ENCODE measurements at places on chromosomes 1 and 21. TPM values are rescaled to one million over a fixed set of nuclear protein-coding genes. Genes with fewer than 3 reads are reported as not detected.

SLC35F3 gene
- 4.0 TPM for polyA plus RNA-seq

KCNK1 gene
- 2.7 TPM for polyA plus RNA-seq

DNAI4 gene
- 0.90 TPM for polyA plus RNA-seq

ERO1B gene
- polyA plus RNA-seq, result 2.6 TPM

DUSP12 gene
- 26.2 TPM for polyA plus RNA-seq

GPBP1L1 gene
- 31.8 TPM for polyA plus RNA-seq

TTC3 gene
- 47.4 TPM for polyA plus RNA-seq

TMPRSS3 gene
- polyA plus RNA-seq, result 2.0 TPM

A3GALT2 gene
- 0.25 TPM for polyA plus RNA-seq

OR2M3 gene
- polyA plus RNA-seq, result not detected

FAM43B gene
- 0.80 TPM for polyA plus RNA-seq

CELF3 gene
- polyA plus RNA-seq, result 4.6 TPM

GATAD2B gene
- 5.6 TPM for polyA plus RNA-seq

FAM177B gene
- 2.1 TPM for polyA plus RNA-seq

SPATA17 gene
- 0.34 TPM for polyA plus RNA-seq

SMG5 gene
- polyA plus RNA-seq, result 24.1 TPM

PLA2G2D gene
- polyA plus RNA-seq, result not detected

TAF1A gene
- 2.9 TPM for polyA plus RNA-seq

B3GALT5 gene
- 1.0 TPM for polyA plus RNA-seq

BRINP3 gene
- 0.07 TPM for polyA plus RNA-seq

ZNF695 gene
- 0.18 TPM for polyA plus RNA-seq

CXADR gene
- 0.11 TPM for polyA plus RNA-seq

EXTL1 gene
- polyA plus RNA-seq, result 0.04 TPM

S100A7A gene
- polyA plus RNA-seq, result not detected

DDX59 gene
- 10.8 TPM for polyA plus RNA-seq

TMEM82 gene
- not detected for polyA plus RNA-seq

KDM5B gene
- polyA plus RNA-seq, result 10.7 TPM

PALMD gene
- 9.8 TPM for polyA plus RNA-seq

FMO4 gene
- 2.6 TPM for polyA plus RNA-seq

MYBPH gene
- not detected for polyA plus RNA-seq

F5 gene
- polyA plus RNA-seq, result 0.67 TPM

APOBEC4 gene
- polyA plus RNA-seq, result not detected

TAF5L gene
- polyA plus RNA-seq, result 19.3 TPM

COQ8A gene
- polyA plus RNA-seq, result 120 TPM

TFAP2E gene
- 1.0 TPM for polyA plus RNA-seq

WDR4 gene
- polyA plus RNA-seq, result 7.9 TPM
